Pulmonary artery endothelial cell (primary cell): ENCODE measurements at places on chromosomes 2 and 18. TPM values are rescaled to one million over a fixed set of nuclear protein-coding genes. Genes with fewer than 3 reads are reported as not detected.

The ITPRIPL1 gene
- total RNA-seq: 1.3 and 5.4 TPM in 2 replicates

The GKN1 gene
- not detected in 2 replicates for total RNA-seq

The ZNF521 gene
- 55.6 and 64.3 TPM in 2 replicates for total RNA-seq

The SGPP2 gene
- not detected in 2 replicates for total RNA-seq

DNA sequence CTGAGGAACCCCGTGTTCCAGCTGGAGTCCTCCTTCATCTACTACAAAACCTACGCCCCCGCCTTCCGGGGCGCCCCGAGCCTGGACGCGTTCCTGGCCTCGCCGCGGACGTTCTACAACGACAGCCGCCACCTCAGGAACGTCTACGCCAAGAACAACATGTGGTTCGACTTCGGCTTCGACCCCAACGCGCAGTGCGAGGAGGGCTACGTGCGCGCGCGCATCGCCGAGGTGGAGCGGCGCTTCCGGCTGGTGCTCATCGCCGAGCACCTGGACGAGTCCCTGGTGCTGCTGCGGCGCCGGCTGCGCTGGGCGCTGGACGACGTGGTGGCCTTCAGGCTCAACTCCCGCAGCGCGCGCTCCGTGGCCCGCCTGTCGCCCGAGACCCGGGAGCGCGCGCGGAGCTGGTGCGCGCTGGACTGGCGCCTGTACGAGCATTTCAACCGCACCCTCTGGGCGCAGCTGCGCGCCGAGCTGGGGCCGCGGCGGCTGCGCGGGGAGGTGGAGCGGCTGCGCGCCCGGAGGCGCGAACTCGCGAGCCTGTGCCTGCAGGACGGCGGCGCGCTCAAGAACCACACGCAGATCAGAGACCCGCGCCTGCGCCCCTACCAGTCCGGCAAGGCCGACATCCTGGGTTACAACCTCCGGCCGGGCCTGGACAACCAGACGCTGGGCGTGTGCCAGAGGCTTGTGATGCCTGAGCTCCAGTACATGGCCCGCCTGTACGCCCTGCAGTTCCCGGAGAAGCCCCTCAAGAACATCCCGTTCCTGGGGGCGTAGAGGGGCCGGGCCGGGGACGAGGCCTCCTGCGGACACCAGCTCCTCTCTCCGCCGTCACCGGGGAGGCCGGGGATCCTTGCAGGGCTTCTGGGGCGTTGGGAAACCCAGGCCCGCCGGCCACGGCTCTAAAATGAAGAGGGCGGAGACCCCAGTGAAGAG is 5.3 kb upstream of the NEU4 start:
- no peak for DNase-seq

- no peak for DNase-seq
Measured at GRCh38 chr2:164371916-164372315, 249.4 kb downstream of the GRB14 start.

The LYG2 gene
- total RNA-seq: not detected in 2 replicates

- DNase-seq: no peak
Measured at GRCh38 chr18:62736077-62736855, 20.9 kb downstream of the PHLPP1 start.

- DNase-seq: no peak
Measured at GRCh38 chr2:24049485-24050021, at the start of gene FKBP1B. Gene FKBP1B, plus strand, starts transcription at chr2:24049741. Its CDS starts 109 bp downstream, at chr2:24049850.
